ENCODE measurements at places on chromosomes 6 and 20.
A peak's percentile ranks its signal among the peaks of the same experiment; 100 is the strongest.

DNA sequence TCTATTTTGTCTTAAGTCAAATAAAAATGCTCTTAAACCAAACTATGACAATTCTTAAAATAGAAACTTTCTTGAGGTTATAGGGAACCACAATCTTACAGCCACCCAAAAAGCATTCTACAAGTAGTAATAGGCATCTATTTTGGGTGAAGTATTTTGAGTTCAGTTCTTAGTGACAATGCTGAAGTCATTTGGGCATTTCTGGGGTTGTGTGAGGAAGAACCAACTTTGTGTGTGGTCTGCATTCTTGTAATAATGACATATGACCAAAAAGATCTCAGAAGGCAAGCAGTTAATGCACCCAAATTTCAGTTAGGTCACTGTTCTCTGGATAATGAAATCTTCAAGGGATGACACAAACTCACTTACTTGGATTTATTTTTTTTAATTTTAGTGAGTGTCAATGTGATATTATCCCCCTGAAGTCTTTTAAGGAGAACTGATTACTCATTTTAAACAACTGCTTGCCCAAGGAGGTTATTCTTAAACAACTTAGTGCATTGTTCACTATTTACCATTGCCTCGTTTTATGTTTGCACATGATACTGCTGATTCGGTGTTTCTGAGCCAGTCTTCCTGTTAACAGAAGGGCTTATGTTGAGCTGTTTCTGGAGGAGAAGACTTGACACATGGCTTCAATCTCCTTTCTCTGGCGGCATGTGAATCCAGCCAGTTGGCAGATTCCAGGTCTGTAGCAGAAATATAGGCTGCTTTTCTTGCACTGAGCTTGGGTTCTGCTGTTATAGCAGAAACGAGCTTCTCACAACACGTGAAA lies 618.9 kb downstream of the BCKDHB start:
- no peak for DNase-seq

- no peak for DNase-seq
These were observed 285.2 kb downstream of the UST start for GRCh38 chr6:149031859-149032598.

GRCh38 chr20:50681359-50682064 lies 9.8 kb downstream of the RIPOR3 start:
- no peak for DNase-seq

GRCh38 chr6:36633915-36634314 lies 39.8 kb downstream of the SRSF3 start:
- DNase-seq: peak; percentile 39

DNA sequence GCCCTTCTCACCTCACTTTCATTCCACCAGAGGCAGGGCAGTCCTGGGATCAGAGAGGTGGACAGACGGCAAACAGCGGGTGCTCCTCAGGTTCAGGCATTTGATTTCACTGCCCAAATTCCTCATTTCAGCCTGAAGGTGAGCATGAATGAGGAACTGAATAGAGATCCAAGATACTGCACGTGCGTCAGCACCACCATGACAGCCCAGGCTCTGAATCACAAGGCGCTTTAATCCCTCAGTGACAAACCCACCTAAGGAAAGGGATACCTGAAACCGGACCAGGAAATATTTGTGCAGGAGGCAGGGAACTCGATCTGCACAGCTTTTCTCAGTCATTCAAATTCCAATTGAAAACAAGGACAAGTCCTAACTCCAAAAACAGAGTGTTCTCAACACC lies 174.8 kb upstream of the HEY2 start:
- no peak for DNase-seq

- no peak for DNase-seq
These were observed 44.2 kb upstream of the DEFB112 start for GRCh38 chr6:50093938-50094272.

- DNase-seq: no peak
These were observed 211.0 kb downstream of the LRFN2 start for GRCh38 chr6:40376113-40376650.

DNA sequence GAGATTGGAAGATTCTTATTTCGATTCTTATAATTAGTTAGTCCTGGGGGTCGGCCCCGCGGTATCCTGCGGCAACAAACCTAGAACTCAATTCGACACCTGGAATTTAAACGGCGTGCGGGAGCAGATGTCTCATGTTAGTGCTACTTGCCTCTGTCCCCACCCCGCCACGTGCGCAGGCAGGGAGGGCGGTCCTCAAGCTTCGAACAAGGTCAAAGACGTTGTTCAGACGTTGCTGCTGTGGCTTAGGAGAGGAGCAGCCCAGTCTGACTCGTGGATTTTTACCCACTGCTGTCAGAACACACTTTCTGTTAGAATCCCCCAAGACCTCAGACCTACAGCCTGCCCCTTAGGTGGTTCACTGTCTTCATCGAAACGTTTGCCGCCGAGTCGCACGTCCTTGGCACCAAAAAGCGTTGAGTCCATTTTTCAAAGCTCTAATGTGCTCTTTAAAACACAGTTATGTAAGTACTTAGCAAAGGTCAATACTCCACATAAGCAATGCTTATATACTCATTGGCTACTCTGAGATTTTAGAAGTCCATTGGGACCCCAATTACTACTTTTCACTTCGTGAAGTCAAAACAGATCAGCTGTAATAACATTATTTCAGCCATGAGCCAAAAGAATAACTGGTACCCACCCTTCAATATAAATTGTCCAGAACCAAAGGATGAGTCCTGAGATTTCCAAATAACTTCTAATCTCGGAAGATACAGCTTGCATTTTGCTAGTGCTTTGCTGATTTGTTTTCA lies 2.7 kb upstream of the C6orf62 start:
- no peak for DNase-seq

GRCh38 chr6:7866526-7866925 lies 44.1 kb downstream of the TXNDC5 start:
- no peak for DNase-seq

DNA sequence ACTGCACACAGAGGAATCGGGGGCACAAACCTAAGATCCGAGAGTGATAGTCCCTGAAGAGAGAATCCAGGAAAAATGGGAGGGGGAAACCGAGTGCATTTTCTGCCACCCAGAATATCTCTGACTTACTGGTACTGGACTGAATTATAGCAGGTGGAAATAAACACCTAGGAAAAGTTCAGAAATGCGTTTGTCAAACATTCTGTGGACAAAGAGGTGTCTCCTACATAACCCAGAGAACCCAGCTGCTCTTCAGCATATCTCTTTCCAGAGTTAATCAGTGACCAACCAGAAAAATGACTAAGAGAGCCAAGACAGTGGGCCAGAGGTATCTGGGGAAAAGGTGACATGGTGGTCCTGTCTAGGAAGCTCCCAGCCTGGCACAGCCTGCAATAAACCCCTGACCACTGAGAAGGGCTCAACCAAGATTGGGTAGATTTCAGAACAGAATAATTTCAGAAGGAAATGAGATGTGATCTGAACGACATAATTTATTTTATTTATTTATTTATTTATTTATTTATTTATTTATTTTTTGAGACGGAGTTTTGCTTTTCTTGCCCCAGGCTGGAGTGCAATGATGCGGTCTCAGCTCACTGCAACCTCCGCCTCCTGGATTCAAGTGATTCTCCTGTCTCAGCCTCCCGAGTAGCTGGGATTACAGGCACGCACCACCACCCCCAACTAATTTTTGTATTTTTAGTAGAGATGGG lies 6.0 kb upstream of the VNN1 start:
- DNase-seq: no peak

GRCh38 chr6:114619621-114620200 lies 276.9 kb upstream of the HS3ST5 start:
- DNase-seq: no peak

DNA sequence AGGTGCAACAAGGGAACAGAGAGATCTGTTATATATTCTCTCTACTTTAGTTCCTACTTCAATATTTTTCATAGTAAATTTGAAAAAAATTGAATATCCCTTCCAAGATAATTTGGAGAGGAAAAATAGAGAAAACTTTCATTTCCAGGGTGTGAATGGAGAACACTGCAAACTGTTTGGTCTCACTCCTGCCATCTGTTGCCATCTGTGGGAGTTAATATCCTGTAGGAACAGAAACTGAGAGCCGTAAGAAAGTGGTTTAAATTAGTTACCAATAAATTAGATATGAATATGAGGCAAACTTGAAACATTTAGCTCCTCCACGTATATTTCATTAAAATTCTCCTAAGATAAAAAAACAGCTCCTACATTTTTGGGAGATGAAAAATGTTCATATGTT lies 4.2 kb downstream of the ZNF337 start:
- no peak for DNase-seq

- DNase-seq: no peak
These were observed 18.0 kb downstream of the ADRM1 start for GRCh38 chr20:62320581-62321354.

GRCh38 chr6:105981002-105981887 lies 104.9 kb upstream of the PRDM1 start:
- DNase-seq: no peak
